ENCODE measurements at places on chromosomes 6 and 20. TPM values are rescaled to one million over a fixed set of nuclear protein-coding genes. Genes with fewer than 3 reads are reported as not detected.

Gene EDN3
- total RNA-seq = not detected

Gene ZSCAN9
- total RNA-seq = 12.0 TPM

Gene DDO
- 4.9 TPM for total RNA-seq

Gene SMPDL3A
- 15.1 TPM for total RNA-seq

Gene SLC25A27
- 18.9 TPM for total RNA-seq

Gene DEF6
- total RNA-seq = 0.86 TPM

Gene FHL5
- not detected for total RNA-seq

Gene REM1
- total RNA-seq = 0.76 TPM

Gene ADGRF4
- total RNA-seq = not detected

Gene RAMACL
- 7.5 TPM for total RNA-seq

Gene THBD
- total RNA-seq = 1.6 TPM

Gene FAM210B
- 75.3 TPM for total RNA-seq

Gene GTSF1L
- not detected for total RNA-seq

Gene HLA-DOB
- 0.32 TPM for total RNA-seq

Data from articular chondrocyte of knee joint (primary cell).